ENCODE measurements at places on chromosomes 3 and 15.

DNA sequence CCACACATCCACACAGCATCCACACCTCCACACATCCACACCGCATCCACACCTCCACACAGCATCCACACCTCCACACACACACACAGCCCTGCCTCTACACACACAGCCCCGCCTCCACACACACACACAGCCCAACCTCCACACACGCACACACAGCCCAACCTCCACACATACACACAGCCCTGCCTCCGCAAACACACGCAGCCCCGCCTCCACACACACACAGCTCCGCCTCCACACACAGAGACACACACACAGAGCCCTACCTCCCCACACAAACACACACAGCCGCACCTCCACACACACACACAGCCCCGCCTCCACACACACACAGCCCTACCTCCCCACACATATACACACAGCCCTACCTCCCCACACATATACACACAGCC, 4.7 kb downstream of the MESP1 start:
- DNase-seq = no peak

GRCh38 chr15:29127506-29128430, 141.9 kb downstream of the NSMCE3 start:
- no peak for DNase-seq

DNA sequence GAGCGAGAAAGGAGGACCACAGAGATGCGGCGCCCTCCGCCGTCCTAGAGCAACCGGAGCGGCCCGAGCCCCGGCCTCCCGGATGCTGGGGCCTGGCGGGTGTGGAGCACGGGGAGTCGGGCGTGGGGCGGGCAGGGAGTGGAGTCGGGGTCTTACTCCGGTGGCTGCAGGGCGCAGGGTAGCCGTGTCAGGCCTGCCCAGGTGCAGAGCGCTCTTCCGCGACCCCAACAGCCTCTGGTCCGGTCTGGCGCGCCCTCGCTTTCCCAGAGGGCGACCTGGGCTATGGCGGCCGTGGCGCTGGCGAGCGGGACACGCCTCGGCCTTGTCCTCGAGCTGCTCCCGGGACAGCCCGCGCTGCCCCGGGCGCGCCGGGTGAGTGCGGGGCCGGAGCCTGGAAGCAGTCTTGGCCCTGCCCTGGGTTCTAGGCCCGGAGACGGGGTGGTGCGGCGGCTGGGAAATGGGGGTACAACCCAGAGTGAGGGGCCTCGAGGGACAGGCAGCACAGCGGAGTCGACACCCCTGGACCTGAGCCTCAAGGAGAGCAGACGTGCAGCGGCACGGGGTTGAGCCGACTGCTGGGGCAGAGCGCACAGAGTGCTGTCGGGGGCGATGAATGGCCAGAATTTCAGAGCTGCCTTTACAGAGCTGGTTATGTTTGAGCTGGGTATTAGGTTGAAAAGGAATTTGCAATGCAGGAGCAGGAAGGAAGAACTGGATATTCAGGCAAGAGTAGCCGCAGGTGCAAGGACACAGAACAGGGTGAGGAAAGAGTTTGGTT, at the start of gene ZNF662:
ZNF662 (plus strand) TSS at position 73 of the 778 bp plus-strand sequence. CDS start 1,973 bp downstream, outside the sequence.
- DNase-seq = peak; percentile 44

DNA sequence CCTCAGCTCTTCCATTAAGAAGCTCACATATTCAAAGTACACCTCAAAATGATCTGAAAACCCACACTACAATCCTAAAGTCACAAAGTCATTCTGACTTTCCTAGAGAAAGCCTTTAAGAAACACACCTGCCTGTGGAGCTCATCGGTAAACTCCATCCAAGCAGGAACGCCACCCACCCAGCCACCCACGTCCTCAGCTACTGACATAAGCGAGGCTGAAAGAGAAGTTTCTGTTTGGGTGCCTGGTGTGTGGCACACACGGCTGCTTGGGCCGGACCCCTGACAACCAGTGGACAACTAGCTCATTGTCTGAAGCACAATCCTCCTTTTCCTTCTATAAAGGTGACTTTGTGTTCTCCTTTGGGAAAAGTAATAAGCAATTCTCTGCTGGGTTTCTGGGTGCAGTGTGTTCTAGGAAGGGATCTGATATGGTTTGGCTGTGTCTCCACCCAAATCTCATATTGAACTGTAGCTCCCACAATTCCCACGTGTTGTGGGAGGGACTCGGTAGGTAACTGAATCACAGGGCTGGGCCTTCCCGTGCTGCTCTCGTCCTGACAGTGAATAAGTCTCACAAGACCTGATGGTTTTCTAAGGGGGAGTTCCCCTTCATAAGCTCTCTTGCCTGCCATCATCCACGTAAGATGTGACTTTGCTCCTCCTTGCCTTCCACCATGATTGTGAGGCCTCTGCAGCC, 26.1 kb downstream of the FAM174B start:
- no peak for DNase-seq

- no peak for DNase-seq
These were observed 661.4 kb downstream of the RBMS3 start for GRCh38 chr3:29942297-29942696.

DNA sequence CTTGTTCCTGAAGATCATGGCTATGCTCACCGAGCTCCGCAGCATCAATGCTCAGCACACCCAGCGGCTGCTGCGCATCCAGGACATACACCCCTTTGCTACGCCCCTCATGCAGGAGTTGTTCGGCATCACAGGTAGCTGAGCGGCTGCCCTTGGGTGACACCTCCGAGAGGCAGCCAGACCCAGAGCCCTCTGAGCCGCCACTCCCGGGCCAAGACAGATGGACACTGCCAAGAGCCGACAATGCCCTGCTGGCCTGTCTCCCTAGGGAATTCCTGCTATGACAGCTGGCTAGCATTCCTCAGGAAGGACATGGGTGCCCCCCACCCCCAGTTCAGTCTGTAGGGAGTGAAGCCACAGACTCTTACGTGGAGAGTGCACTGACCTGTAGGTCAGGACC, 35.2 kb downstream of the NR1I2 start:
- no peak for DNase-seq

- no peak for DNase-seq
These were observed 46.0 kb downstream of the STARD9 start for GRCh38 chr15:42621386-42621785.

DNA sequence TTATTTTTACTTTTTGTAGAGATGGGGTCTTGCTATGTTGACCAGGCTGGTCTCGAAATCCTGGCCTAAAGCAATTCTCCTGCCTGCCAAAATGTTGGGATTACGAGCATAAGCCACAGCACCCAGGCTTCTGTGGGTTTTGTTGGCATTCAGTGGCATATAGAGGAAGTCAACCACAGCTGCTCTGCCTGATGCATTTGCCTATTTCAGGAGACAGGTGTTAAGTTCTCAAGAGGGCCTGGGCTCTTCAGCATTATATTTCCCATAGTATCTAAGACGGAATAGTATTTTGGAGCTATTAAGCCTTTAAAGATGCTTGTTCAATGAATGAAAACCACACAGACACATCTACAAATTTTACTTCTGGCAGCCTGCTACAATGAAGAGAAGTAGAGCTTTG, 73.5 kb upstream of the CSPG5 start:
- no peak for DNase-seq

DNA sequence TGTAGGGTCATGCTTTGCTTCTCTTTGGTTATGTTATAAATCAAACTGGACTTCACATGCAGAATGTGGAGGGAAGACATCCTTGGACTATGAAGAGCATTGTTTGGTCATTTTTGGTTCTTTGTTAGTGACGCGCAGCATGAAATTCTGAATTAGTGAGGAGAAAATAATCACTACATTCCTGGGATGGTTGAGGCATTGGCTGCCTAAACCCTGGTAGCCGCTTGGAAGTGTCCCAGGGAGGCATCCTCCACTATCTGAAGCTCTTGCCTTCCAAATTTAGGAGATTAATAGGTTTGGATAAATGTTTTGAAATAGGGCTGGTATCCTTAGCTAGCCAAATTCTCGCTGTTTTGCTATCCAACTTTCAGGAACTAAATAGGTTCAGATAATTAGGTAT, 96.2 kb downstream of the CLSTN2 start:
- no peak for DNase-seq

DNA sequence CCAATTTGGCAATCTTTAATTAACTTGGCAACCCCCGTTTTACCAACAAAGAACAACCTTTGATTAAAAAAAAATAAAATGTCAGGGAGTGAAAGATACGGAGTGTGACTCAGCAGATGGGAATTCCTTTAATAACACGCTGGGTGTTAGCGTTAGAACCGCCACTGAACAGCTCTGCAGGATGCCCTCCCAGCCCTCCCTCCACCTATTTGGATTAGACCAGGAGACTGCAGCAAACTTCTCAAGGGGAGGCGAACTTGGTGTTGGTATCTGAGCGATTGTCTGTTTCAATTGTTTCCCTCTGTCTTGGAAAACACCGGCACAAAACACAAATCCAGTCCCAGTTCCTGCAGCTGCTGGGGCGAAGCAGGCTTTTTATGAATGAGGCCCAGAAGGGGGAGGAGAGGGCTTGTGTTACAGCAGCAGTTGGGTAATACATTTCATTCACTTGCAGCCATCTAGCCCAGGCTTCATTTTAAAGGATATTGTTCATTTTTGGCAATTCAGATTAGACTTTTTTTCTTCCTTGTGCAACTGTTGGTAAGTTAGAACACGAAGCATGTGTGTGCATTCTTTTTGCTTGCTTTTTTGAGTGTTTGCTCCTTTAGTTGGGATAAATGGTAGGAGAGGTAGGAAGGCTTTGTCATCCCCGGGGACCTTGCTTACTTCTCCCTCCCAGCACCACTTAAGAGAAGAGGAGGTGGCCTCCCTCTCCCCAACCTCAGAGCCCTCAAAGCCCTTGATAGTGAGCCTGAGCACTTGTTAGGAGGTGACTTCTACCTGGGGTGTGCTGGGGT, 152.3 kb downstream of the IGF1R start:
- DNase-seq = peak; percentile 76

DNA sequence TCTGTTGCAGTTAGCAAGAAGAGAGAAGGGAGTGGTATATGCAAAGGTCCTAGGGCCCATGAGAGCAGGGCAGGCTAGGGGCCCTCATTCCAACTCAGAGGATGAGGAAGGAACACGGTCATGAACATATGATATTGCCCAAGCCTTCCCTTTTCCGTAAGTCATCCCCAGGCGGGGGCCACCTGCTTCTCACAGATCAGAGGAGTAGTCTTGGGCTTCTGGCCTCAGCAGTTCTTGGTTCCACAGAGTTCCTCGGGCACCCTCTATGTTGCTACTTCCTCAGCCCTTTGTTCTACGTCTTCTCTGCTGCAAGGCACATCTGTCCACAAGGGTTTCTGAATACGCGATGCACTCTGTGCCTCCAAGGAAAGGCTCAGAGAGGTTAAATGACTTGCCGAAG, 25.3 kb downstream of the EPHB3 start:
- no peak for DNase-seq

DNA sequence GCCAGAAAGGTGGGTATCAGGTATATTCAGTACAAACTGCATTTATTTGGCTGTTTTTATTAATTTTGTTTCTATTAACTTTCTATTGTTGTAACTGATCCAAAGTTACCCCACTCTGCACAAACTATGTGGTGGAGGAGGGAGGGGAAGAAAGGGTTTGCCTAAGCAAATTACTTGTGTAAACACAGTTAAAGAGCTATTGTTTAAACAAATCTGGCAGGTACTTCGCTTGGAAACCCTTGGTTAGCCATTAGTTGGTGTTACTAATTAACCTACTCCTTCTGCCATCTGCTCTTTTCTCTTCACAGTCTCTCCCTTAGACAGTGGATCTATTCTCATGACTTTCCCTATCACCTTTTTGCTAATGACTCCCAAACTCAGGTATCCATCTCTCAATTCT, 328.4 kb upstream of the NECTIN3 start:
- no peak for DNase-seq

- DNase-seq = no peak
These were observed 57.5 kb upstream of the MUC13 start for GRCh38 chr3:124992041-124992440.

GRCh38 chr3:126304704-126305103, 52.5 kb downstream of the KLF15 start:
- DNase-seq = no peak

DNA sequence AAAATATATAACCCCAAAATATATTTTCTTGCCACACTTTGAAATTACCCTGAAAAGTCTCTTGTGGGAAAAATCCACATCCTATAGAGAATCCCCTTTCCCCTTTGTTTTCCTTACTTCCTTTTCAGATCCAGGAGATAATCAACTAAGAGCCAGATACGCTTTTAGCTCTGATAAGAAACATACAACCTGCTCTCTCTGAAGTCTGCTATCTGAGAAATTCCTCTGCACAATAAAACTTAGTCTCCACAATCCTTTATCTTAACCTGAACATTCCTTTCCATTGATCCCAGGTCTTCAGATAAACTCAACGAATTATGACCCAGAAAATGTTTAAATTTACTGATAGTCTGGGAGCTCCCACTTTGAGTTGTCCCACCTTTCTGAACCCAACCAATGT, 233.4 kb upstream of the SETMAR start:
- no peak for DNase-seq

DNA sequence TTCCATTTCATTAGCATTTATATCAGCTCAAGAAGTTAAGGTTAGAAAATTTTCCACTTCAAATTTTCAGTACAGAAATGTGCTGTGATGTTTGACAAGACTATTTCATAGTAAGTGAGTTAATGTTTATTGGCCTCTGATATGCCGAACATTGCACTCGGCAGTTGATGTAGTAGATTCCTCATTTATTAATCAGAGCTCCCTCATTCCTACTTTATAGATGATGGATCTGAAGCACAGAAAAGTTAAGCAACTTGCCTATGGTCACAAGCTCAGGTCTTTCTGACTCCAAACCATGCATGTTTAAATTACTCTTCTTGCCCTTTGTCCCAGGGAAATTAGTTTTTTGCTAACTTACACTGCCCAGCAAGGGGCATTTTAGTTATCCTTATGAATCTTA, 92.0 kb downstream of the ATG7 start:
- DNase-seq = no peak

DNA sequence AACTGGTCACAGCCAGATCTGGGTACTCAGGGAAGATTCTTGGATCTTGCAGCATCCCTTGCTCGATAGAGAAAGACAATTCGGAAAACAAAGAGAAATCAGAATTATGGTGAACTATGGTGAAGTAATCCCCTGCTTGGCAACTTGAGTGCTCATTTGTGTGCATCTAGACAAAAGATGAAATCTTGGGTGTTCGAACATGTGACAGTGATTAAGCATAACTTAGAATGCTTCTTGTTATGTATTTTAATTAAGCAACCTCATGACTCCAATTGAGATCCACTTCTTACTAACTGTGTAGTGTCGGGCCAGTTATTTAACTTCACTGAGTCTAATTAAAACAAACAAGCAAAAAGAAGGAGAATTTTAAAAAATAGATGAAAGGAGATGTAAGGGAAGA, 56.5 kb downstream of the ZNF385D start:
- DNase-seq = no peak

- no peak for DNase-seq
These were observed 232.1 kb downstream of the NECTIN3 start for GRCh38 chr3:111303760-111304159.

DNA sequence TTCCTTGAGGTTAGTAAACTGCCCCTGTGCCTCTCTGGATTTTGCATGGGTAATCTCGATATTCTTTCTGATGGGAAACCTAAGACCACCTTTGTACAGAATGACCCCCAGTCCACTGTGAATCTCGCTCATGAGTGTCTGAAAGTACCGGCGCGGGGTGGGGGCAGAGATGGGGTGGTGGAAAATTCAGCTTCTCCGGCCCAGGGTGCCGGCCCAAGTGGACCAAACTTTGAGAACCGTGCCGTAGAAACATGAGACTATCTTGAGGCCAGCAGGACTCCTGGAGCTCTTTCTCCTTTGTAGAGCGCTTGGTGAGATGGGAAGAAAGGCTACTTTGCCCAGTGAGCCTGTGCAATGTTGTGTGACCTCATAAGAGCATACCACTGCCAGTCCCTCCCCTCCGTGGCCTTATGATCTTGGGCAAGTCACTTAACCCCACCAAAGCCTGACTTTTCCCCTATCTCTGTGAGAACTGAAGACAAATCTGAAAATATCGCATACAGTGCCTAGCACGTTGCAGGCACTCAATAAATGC, 40.4 kb upstream of the VEPH1 start:
- no peak for DNase-seq

GRCh38 chr3:78726545-78726944, 1041.3 kb downstream of the ROBO1 start:
- DNase-seq = no peak

Measured in Kasumi-1 (cell line).